Epithelial cell of esophagus (primary cell): ENCODE measurements at places on chromosomes 6 and 20.

DNA sequence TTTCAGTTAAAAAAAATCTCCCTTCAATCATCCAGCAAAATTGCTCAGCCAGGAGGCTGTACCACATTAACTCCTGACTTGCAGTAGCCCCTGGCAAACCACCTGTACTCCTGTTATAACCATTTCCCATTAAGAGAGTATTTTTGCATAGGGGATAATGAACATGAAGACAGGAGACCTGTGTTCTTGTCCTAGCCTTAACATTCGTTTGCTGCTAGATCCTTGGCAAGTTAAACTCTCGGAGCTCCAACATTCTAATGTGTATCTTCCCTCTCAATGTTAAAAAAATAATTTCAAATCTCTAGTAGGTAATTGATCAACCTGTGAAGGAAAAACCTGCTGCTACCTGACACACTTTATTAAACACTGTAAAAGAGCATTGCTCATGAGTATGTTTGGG, 8.4 kb upstream of the TMEM200A start:
- no peak for DNase-seq

DNA sequence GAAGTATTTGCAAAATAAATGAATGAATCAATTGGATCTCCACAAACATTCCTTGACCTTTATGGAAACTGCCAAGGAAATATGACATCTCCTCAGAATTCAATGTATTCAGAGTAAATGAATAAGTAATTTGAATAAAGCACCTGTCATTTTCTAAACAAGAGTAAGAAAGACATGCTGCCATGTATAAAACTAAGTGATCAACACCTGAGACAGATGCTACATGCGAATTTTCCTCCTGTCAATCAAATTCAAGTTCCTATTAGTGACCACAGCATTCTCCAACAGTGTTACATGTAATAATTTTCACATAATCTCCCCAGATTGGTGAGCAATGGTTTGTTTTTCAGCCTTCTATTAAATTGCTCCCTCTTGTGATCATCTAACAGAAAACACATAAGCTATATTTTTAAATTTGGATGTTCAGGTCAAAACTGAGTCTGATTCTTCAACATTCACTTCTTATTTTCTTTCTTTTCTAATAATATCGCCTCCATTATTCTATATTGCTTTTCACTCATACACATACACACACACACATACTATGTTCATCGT, 163.2 kb upstream of the RNF217 start:
- no peak for DNase-seq

DNA sequence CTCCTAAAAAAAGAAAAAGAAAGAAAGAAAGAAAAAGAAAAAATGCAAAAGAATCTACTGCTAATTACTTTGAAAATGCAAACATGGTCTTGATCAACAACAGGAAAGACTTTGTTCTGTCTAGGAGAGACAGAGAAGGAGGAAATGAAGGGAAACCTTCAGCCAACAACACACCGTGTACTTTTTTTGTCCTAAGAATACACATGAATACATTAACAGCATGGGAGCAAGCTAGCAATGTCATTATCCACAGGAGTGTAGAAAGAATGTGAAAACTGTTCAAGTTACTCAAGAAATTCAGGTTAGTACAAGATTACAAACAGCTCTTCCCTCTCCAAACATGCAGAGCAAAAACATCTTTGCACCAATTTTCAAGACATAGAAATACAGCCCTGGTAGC, 326.3 kb downstream of the UBE3D start:
- no peak for DNase-seq

GRCh38 chr6:91634791-91635190, 1047.9 kb upstream of the MAP3K7 start:
- DNase-seq, result peak; percentile 29

DNA sequence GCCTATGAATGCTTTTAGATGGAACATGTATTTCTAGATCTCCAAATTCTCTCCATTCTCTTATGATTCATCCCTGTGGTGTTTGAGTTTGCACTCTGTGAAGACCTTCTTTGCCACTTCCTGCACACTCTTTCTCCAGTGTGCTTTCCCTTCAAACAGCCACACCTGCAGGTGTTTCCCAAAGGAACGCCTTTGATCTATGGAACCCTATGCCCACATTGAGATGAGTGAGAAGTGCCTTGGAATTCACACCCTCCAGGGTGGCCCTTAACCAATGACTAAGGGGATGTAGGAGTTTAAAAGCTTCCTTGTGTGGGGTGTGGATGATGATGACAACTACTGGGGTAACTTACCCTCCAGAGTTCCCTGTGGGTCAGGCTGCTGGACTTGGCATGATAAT, 570.1 kb downstream of the DHX35 start:
- DNase-seq, result peak; percentile 3

DNA sequence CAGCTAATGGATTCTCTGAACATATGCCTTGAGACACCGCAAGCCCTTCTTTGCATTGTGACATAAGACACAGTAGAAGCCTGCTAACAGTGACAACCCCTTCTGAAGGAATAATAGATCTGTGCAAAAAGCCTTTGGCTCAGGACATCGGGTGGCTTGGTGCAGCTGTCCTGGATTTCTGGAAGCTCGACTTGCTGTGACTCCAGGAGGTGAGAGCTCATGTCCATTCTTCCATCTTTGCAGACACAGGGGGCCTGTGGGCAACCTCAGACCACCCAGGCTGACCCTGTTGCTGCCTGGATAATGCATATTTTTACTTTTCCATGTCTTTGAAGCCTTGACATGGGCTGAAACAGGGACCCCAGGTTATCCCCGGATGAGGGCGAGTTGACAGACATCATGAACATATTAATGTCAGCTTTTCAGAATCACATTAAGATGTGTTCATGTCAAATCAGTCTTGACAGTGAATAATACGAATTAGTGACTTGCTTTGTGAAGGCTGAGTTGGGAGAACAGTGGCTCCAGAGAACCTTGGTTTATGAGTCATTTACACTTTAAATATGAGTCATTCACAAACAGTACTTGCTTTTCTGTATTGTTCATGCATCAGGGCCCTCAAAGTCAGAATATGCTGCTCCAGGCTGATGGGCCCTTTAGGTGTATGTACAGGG, 66.8 kb upstream of the IYD start:
- peak; percentile 89 for DNase-seq

DNA sequence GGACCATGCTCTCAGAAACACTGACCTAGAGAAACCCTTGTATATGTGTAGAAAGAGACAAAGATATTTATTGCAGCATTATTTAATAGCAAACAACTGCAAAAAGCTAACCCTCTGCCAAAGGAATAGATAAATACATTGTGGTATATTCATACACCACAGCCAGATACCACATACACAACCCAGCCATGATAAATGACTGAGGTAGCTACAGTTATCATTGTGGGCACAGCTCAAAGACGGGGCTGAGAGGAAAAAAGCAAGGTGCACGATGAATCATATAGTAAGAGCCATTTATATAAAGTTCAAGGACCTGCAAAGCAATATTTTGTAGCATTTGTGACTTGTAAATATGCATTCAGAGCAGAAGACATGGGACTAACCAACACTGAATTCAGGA, 30.8 kb downstream of the RSPO4 start:
- no peak for DNase-seq

- no peak for DNase-seq
Observed at GRCh38 chr6:65259982-65260381, 447.0 kb downstream of the EYS start.

DNA sequence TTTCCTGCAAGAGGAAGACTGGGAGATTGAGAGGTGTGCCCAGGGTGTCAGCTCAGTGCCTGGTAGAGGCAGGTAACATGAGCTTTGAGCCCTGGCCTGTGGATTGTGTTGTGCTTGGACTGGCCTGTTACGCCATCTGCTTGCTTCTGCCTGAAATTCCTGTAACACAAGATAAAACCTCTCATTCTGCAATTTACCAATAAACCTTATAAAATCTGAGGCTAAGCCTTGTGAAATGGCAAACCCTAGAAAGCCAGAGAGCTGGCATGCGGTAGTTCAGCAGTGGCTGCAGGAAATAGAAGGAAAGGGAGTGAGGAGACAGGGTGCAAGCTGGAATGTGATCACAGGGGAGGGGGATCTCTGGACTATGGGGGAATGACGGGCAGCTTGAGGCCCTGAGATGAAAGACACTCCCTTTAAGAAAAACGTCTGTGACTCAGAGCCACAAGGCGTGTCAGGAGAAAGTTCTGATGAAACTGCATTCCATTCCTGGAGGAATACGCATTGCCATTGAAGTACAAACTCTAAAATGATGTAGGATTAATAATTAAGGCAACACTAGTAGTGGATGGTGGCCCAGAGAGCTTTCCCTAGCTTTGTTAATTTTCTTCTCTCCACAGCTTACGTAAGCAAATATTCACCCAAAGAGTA, 26.3 kb upstream of the TFAP2A start:
- peak; percentile 99 for DNase-seq

DNA sequence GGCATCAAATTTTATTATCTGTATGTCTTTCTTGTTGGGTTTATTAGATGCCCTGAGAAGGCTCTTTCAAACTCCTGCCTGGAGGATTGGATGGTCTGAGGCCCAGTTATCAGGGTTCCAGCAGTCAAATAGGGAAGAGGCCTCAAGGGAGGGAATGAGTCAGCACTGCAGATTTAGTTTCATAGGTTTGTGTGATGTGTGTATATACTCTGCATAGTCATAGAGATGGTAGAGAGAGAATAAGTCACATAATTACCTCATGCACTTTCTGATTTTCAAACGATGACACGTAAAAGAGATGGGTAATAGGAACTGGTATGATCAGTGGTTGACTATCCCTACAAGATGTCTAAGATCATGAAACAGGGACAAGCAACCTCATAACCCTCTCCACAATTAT, 82.1 kb downstream of the ADAT2 start:
- peak; percentile 68 for DNase-seq

GRCh38 chr6:106628658-106629102, 618 bp downstream of the RTN4IP1 start:
- no peak for DNase-seq

- no peak for DNase-seq
Observed at GRCh38 chr6:38215651-38216311, 396.3 kb downstream of the ZFAND3 start.

- no peak for DNase-seq
Observed at GRCh38 chr6:111258615-111259088, 171.3 kb downstream of the SLC16A10 start.

GRCh38 chr20:21433329-21433890, 36.1 kb upstream of the NKX2-4 start:
- peak; percentile 80 for DNase-seq

DNA sequence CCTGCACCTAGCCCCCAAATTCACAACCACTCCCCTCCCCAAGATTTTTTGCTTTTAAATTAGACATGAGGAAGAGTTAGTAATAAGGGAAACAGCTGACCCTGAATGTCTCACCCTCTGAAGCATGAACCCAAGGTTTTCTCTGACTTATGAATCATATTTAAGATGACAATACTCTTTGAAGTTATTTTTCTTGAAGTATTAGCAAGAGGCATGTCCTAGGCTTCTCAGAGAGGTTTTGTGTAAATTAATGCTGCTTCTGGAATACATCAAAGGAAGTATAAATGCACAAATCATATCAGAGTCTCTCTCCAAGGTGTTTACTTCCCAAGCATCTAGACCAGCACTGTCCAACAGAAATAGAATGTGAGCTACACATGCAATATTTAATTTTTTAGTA, 408.1 kb upstream of the MARCKS start:
- DNase-seq, result peak; percentile 84

GRCh38 chr20:58992911-58993310, 11.9 kb downstream of the NELFCD start:
- DNase-seq, result no peak

DNA sequence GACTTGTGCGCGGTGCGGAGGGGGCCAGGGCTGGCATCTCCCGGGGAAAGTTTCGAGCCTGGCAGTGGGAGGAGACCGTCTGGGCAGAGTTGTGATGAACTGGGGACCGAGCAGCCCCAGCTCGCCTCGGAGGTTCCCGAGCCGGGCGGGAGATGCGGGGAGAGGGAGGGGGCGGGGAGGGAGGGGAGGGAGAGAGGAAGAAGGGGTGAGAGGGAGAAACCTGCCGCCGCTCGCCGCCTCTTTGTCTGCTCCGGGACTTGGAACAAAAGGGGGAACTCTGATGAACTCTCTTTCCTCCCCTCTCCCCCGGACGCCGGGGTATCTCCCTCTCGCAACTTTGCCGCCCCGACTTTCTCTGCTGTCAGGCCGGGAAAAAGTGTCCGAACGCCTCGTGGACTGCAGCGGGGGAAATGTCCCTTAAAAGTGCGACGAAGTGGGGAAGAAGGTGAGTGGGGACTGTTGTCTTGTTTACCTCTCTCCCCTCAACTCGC, 72.7 kb downstream of the SOX4 start:
- DNase-seq, result no peak

DNA sequence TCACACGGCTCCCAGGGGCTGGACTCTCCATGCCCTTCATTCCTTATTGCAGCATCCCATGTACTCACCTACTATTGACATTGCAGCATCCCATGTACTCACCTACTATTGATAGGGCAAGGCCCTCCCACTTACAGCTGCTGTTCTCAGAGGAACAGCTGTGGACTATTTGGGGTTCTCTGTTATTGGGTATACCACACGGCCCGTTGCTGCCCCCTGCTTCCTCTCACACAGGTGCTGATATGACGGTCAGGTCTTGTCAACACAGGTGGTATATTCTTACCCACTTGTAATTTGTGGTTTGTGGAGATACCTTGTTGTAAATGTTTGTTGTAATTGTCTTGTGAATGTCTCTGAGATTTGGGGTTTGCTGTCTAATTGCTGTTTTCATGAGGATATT, 18.8 kb downstream of the ALDH5A1 start:
- DNase-seq, result no peak

- DNase-seq, result peak; percentile 66
Observed at GRCh38 chr6:28802417-28803336, 121.1 kb downstream of the TRIM27 start.

DNA sequence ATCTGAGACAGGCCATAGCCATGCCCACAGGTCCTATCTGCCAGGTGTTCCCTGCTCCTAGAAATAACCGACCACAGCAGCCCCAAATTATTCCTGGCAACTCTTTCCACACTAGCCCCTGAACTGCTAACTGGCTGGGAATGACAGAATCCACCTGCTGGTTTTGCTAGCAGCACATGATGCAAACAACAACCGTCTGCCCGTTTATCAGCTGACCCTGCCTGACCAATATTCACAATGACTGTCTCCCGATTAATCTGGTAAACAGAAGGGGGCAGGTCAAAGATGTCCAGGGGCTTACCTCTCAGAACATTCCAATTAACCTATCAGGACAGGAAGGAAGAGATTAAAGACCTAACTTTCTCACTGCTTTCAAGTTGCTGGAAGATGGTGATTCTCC, 101.5 kb downstream of the NRSN1 start:
- no peak for DNase-seq

- peak; percentile 31 for DNase-seq
Observed at GRCh38 chr20:54172856-54173652, 732 bp downstream of the CYP24A1 start.

GRCh38 chr20:3924304-3925112, 35.3 kb downstream of the PANK2 start:
- DNase-seq, result no peak

GRCh38 chr6:108875161-108875555, 26.9 kb downstream of the ARMC2 start:
- no peak for DNase-seq

- no peak for DNase-seq
Observed at GRCh38 chr6:26107935-26108334, 20.7 kb downstream of the HFE start.

GRCh38 chr20:56685879-56686278, 56.8 kb downstream of the TFAP2C start:
- DNase-seq, result no peak

- DNase-seq, result peak; percentile 14
Observed at GRCh38 chr6:138600726-138601125, 101.4 kb upstream of the NHSL1 start.
